GM10248 (cell line): ENCODE measurements at places on chromosomes 1 and 21.

DNA sequence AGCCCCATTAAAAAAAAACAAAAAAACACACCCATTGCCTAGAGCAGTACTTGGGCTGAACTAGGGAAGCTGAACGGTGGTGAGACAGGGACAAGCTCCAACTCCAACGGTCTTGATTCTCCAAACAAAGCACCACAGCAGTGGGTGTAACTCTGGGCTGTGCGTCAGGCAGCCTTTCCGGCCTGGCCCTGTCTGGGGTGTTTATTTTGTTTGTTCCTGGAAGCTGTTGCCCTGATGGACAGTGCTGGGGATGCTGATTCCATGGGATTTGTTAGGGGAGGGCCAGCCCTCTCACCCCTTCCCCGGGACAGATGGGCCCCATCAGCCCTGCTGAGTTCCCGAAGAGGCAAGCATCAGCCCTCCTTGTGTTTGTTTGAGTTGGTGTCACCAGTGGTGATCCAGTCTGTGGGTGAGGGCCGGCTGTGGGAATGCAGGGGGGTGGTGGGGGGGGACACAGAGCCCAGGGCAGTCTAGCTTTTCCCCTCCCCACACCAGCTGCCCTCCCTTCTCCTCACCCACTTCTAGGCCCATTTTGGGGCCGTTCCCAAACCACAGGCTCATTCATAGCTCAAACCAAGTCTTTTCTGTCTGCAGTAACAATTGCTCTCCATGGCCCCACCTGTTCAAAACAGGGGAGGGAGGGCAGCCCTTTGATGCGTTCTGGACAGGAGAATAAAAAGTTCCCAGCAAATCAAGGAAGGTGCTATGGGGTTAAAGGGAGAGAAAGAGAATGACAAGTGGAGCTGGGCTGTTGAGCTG is 4.5 kb downstream of the WNT2B start:
- no peak for DNase-seq

DNA sequence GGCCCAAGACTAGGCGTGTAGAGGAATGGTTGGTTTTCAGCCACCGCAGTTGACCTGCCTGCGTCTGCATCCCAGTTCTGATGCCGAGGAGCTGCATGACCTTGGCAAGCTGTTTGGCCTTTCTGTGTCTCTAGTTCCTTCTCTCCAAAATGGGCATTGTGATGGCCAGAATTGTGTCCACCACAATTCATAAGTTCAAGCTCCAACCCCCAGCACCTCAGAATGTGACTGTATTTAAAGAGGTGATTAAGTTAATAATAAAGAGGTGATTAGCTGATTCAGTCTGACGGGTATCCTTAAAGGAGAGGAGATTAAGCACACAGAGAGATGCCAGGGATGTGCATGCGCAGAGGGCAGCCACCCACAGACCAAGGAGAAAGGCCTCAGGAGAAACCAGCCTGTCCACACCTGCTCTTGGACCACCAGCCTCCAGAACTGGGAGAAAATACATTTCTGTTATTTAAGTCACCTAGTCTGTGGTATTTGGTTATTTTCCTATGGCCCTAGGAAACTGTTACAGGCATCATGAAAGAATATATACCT is 28.5 kb downstream of the MAB21L3 start:
- DNase-seq, result no peak

DNA sequence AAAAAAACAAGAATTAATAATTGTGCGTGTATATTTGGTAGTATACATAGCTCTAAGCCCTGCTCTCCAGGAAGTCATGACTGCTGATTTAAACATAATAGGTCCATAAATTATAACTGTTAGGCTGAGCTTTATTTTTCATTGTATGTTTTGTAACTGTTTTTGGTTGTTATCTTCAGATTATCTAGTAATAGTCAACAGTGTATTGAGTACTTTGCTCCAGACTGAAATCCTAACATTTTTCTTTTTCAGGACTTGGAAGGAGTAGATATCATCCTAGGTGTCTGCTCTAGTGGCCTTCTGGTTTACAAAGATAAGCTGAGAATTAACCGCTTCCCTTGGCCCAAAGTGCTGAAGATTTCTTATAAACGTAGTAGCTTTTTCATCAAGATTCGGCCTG is 90.9 kb downstream of the TMEM200B start:
- DNase-seq, result no peak

DNA sequence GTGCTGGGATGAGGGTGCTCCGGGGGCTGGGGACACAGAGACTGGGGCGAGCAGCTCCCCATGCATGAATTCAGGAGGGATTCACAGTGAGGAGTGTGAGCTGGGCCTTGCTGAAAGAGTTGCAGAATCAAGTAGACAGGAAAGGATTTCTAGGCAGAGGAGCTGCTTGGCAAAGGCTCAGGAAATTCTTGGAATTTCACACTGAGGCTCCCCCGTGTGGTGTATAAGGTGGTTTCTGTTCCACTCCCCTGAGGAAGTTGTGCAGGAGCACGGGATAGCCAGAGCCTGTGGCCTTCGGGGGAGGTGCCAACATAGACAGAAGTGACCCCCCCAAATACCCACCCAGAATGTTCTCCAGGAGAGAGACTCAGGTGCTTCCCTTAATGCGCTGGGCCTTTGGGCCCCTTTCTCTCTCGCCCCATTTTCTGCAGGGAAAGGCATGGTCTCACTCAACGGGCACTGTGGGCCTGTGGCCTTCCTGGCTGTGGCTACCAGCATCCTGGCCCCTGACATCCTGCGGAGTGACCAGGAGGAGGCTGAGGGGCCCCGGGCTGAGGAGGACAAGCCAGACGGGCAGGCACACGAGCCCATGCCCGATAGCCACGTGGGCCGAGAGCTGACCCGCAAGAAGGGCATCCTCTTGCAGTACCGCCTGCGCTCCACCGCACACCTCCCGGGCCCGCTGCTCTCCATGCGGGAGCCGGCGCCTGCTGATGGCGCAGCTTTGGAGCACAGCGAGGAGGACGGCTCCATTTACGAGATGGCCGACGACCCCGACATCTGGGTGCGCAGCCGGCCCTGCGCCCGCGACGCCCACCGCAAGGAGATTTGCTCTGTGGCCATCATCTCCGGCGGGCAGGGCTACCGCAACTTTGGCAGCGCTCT is 58.5 kb upstream of the ACTL8 start:
- no peak for DNase-seq

- no peak for DNase-seq
These were observed 28.6 kb downstream of the UBIAD1 start for GRCh38 chr1:11301601-11302000.

DNA sequence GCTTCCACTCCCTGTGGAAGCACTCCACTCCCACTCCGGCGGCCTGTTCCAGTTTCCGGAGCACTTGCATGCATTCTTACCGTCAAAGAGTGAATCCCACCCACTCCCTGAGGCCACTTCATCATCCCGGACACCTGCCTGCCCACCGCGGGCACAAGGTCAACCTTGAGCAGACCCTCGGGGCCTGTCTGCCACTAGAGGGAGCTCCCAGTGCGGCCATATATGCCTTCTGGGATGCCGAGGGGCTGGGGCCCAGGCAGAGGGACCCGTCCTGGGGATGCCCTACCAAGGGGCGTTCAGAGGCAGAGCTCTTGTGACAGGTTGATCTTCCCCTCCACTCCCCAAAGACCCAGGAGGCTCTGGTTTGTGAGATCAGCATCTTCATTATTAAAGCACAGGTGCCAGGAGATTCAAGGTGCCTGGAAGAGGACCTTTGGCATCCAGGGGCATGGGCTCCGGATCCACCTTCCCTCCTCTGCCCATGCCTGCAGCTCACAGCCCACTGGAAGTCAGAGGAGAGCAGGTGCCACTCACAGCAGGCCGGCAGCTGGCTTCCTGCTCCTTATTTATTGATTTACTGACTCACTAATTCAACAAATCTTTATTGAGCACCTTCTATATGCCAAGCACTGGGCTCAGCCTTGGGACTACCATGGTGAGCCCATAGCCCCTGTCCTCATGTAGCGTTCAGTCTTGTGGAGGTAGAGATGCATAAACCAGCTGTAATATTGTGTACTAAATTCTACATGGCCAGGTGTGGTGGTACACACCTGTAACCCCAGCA is 47.3 kb downstream of the UBIAD1 start:
- DNase-seq, result peak; percentile 78

DNA sequence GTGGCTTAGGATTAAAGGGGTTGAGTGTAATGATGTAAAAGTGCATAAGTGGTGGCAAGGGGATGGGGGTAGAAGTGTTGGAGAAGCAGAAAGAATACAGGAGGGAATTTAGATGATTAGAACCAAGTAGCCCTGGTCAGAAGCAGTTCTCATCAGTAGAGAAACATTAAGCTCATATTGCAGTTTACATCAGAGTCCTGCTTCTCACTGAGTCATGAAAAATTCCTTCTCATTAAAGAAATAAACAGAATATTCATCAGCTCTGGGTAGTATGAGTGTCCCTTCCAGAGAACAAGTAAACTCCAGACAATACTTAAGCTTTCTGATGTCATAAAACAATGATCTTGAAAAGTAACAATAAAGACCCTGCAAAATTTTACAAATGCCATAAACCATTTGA is 36.5 kb downstream of the LRRIQ3 start:
- DNase-seq, result no peak

- DNase-seq, result no peak
These were observed 1.8 kb downstream of the ZNF362 start for GRCh38 chr1:33257772-33258712.

GRCh38 chr1:162145966-162146696 is 76.6 kb downstream of the NOS1AP start:
- DNase-seq, result no peak

GRCh38 chr1:206633708-206634121 is 1.6 kb upstream of the DYRK3 start:
- no peak for DNase-seq

DNA sequence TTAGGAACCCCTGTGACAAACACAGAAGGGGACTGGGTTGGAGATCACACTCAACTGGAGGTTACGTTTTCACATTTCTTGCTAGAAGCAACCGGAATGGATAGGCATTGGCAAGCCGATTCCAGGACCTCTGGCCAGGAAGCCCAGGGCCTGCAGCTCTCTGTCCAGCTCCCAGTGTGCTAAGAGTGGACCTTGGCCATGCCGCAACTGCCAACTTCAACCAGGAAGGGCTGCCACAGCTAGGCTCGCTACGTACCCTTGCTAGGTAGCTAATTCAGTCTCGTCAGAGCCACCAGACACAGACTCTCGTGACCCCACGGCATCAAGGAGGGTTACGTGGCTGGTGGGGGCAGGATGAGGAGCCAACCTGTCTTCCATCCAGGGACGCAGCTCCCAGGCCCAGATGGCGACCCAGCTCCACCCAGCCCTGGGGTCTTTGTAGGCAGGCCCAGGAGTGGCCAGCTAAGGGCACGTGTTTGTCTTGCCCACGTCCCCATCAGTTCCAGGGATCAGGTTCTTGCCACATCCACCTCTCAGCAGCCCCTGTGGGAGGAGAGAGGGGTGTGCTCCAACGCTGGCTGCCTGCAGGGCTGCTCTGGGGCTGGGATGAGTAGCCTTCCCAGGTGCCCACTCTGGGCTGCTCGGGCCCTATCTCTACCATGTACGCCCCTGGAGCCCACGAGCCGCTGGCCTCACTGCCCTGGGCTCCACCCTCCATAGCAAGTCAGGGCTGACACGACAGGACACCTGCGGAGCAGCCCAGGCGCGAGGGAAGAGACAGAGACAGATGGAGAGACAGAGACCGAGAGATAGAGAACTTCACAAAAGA is 39.2 kb downstream of the UBE2G2 start:
- DNase-seq, result no peak

- no peak for DNase-seq
These were observed 40.4 kb downstream of the GATAD2B start for GRCh38 chr1:153882296-153882912.

GRCh38 chr1:145845514-145846161 is at the start of gene NUDT17:
Gene NUDT17, plus strand, starts transcription at chr1:145845630. Its CDS starts 11 bp downstream, at chr1:145845641.
- DNase-seq, result peak; percentile 83

DNA sequence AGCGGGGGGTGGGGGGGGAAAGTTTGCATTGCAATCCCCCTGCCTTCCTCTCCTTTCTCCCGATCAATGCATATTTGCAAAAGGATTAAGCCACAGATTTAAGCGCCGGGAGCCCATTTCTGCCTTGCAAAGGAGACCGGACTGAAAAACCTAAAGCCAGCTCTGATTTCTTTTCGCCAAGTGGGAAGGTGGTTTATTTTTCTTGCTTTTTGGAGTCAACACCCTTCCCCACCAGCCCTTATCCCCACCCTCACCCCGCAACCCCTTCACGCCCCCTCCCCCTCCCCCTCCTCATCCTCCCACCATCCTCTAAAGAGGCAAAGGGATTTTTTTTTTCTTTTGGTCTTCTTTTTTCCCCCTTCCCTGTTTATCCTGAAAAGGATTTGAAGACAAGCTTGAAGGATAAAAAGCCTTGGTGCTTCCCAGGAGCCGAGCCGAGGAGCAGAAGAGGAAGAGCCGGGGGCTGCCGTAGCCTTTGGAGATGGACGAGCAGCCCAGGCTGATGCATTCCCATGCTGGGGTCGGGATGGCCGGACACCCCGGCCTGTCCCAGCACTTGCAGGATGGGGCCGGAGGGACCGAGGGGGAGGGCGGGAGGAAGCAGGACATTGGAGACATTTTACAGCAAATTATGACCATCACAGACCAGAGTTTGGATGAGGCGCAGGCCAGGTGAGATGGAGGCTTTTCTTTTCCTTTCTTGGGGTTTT is 513 bp downstream of the PBX1 start:
- DNase-seq, result no peak

DNA sequence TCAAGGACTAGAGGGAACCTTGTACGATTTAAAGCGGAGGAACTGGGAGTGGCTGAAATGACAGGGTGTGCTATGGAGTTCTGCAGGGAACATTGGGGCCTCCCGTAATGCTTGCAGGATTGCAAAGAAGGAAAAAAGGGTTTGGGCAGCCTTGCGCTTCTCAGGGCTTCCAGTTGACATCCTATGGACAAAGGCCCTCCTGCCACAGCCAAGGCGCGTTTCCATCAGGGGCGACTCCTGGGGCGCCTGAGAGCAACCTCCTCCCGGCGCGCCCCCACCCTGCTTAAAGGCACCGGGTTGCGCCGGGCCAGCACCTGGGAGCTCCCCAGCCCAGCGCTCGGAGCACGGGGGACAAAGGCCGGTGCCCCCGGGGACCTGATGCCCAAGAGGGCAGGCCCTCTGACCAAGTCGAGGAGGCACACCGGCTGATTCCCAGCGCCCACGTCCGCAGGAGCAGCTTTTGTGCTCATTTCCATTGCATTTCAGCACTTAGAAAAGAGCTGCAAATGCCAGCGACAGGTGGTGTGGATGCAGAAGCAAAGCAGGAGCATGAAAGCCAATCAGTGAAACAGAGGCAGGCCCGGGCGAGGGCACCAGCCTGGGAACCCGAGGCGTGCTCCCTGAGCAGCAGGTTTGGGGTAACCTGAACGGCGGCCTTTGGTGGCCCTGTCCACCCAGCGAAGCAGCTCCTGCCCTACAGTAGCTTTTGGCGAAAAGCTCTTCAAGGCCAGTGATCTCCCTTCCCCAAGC is 17.6 kb upstream of the RNF187 start:
- no peak for DNase-seq

DNA sequence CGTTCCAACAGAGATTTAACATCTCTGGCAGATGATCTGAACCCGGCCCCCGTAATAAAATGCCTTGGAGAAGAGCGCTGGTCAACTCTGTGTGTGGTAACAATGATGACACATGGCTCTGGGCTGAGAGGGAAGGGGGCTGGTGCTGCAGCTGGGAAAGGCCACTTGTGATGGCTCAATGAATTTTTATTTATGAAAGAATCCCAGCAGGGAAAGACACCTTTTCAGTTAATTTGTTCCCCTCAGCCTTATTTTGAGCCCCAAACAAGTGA is 59.4 kb downstream of the SYT6 start:
- DNase-seq, result no peak

- DNase-seq, result no peak
These were observed 440.9 kb upstream of the ZRANB2 start for GRCh38 chr1:71521655-71522264.
